T-helper 1 cell (primary cell): ENCODE measurements at places on chromosomes 7 and 10.

DNA sequence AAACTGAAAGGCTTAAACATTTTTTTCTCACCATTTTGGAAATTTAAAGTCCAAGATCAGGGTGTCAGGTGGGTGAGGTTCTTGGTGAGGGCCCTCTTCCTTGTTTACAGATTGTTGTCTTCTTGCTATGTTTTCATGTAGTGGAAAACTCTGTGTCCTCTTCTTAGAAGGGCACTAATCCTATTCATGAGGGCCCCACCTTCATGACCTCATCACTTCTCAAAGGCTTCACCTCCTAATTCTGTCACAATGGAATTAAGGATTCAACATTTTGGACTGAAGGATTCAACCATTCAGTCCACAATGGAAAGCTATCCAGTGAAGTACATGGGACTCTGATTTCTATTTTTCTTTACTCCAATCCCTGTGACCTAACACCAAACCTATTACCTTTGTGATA is 27.3 kb downstream of the MACC1 start:
- DNase-seq = no peak

DNA sequence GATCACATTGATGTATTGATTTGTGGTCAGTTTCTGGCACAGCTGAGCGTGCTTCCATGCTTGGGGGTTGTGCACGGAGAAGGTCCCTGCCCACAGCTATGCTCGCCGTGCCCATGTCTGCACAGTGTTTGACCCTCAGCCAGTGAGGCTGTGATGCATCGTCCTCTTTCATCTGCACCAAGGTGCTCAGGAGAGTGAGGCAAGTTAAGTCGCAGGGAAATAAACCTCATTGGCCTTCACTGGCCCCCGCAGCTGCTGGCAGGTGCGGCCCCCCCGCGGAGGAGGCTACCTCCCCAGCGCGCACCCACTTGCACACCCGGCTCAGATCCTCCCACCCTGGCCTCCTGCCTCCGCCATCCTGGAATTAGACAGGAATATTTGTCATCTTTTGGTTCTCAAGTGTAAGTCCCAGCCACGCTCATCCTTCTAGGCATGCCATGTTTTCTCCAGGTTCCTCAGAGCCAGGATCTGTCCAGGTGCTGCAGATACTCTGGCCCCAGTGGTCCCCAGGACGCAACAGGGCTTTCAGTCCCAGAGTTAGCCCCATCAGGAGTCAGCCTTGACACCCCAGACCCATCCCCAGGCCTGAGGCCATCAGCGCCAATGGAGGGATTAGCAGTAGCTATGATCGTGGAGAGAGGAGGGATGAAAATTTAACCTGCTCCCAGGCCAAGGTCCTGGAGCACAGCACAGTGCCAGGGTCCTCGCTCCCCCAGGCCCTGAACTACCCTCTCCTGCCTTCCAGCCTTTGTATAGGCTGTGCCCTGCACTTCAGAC is 93.7 kb downstream of the OAT start:
- DNase-seq = no peak

GRCh38 chr7:64619705-64620104 is 46.2 kb upstream of the ZNF107 start:
- DNase-seq = no peak

DNA sequence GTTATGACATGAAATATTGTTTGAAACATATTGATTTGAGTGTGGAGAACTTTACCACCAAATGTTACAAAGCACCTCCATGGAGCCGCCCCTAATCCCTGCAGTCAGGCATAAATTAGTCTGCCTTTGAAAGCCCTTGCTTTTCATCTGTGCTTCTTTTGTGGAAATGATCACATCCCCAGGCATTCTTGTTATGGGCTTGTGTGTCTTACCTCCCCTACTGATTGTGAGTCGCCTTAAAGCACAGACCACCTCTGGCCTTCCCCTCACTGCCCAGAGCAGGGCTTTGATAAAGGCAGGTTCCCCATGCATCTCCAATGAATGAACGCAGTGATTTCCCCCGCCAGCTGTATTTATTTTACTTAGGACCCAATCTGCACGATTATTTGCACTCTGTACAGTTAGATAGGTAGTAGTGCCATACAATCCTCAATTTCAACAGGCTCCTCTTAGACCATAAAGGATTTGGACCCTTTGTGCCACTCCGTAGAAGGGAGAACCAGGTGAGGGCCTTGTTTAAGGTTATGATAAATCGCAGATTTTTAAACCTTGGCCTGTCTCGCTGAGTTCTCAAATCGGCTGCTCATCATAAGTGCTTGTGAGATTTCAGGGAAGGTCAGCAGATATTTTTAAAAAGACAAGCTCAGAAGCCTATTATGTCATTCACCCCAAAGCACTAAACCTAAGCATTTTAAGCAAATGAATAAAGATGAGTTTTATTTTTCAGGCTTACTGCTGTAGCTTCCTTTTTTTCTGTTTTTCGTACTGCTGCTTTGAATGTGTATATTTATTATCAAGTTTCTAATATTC is 107.8 kb downstream of the CUBN start:
- DNase-seq = no peak

GRCh38 chr10:77647543-77648293 is 10.1 kb upstream of the KCNMA1 start:
- no peak for DNase-seq

- no peak for DNase-seq
Measured at GRCh38 chr10:49518566-49518965, 20.4 kb downstream of the ERCC6 start.

GRCh38 chr7:148185041-148185440 is 405.5 kb upstream of the C7orf33 start:
- no peak for DNase-seq
